Activated CD4-positive, alpha-beta T cell treated with anti-CD3 and anti-CD28 coated beads for 24 hours (primary cell): ENCODE measurements at places on chromosomes 7 and 10.
A peak's percentile ranks its signal among the peaks of the same experiment; 100 is the strongest.

- DNase-seq, result no peak
These were observed 20.3 kb downstream of the CPN1 start for GRCh38 chr10:100061401-100061800.

DNA sequence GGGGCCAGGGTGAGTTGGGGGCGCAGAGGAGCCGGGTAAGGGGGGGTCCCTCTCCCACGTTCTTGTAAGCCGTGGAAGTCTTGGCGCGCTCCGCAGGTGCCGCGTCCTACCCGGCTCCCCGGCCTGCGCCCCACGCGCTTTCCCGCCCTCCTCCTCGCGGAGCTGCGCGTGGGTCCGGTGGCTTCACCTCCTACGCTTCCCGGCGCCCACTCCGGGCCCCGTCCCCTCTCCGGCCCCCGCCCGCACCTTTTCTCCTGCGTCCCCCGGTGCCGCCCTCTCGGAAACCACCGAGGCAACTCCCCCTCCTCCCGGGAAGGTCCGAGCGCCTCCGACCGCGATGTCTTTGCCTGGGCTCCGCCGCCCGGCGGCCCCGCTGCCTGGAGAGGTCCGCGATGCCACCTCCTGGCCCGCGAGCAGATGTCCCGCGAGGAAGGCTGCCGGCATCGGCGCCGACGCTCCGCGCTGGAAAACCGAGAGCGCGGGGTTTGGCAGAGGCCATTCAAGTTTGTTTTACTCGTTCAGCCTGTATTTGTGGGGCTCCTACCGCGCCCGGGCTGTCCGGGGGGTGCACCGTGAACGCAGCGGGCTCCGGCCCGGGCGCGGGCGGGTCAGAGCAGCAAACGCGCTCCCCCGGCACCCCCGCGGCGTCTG, 2.4 kb upstream of the NKX6-2 start:
- no peak for DNase-seq

GRCh38 chr7:104240401-104240800, 32.6 kb upstream of the ORC5 start:
- no peak for DNase-seq

GRCh38 chr10:13270877-13271551, 28.9 kb downstream of the PHYH start:
- no peak for DNase-seq

- DNase-seq, result no peak
These were observed 139.2 kb downstream of the SLIT1 start for GRCh38 chr10:97046456-97047082.

DNA sequence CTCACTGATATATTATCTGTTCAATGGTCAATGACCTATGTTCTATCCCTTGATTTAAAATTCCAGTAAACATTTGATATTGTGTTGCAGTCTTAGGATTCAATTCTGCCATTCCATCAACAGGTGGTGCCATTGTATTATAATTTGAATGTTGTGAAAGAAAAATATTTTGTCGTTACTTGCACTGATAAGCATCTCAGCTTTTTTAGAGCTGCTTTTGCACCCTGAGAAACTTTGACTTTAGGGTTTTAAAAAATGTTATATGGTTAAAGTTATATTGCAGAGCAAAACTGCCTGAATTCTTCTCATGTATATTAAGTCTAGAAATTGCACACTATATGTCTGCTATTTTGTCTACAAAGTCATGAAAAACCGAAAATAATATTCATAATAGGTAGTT, 18.8 kb upstream of the MINDY3 start:
- no peak for DNase-seq

DNA sequence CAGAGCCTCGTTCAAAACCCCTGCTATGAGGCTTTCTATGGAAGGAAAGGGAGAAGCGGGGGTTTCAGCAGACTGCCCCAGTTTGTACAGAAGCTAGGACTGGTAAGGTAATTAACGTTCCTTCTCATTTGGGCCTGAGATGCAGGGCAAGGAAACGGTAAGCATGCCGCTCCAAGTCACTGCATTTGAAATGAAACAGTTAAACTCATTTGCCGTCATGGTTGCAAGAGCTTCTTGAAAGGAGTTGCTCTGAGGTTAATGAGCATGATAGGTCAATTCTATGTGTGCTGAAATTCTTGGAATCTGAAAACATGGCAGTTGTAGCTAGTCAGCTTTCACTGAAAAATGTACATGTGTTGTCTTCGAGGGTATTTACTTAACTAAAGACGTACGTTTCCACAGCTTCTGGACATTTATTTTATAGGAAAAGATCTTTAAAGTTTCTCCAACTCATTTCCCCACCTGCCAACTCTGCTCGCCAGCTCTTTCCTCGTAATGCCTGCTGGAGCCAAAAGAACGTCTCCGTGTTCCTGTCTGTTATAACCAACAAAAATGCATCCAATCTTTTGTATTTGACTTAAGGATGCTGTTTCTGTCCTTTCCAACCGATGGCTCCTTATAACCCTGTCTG, 73.3 kb downstream of the ADAM12 start:
- no peak for DNase-seq

GRCh38 chr7:154986200-154986945, 16.6 kb downstream of the PAXIP1 start:
- no peak for DNase-seq

DNA sequence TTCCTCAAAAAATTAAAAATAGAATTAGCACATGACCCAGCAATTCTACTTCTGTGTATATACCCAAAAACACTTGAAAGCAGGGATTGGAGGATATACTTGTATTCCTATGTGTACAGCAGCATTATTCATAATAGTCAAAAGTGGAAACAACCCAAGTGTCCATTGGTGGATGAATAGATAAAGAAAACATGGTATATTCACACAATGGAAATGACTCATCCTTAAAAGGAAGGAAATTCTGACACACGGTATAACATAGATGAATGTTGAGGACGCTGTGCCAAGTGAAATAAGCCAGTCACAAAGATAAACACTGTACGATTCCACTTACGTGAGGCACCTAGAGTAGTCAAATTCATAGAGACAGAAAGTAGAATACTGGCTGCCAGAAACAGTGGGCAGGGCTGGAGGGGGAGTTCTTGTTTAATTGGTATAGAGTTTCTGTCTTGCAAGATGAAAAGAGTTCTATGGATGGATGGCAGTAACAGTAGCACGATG, 26.6 kb upstream of the KAT6B start:
- DNase-seq, result no peak

GRCh38 chr10:81915504-81915897, 40.5 kb downstream of the NRG3 start:
- DNase-seq, result no peak

GRCh38 chr10:97640868-97641811, 669 bp downstream of the PI4K2A start:
- DNase-seq, result no peak

- DNase-seq, result no peak
These were observed 622 bp downstream of the WNT16 start for GRCh38 chr7:121329191-121330052.

- DNase-seq, result no peak
These were observed 264.3 kb downstream of the ZEB1 start for GRCh38 chr10:31583293-31583692.

GRCh38 chr10:63515002-63515763, 6.0 kb upstream of the REEP3 start:
- DNase-seq, result no peak

GRCh38 chr10:69107176-69107490, 16.8 kb upstream of the VPS26A start:
- DNase-seq, result no peak

GRCh38 chr7:29196191-29196590, 1.6 kb downstream of the CHN2 start:
- no peak for DNase-seq

- DNase-seq, result no peak
These were observed 318.4 kb downstream of the GLRX3 start for GRCh38 chr10:130454543-130455000.

DNA sequence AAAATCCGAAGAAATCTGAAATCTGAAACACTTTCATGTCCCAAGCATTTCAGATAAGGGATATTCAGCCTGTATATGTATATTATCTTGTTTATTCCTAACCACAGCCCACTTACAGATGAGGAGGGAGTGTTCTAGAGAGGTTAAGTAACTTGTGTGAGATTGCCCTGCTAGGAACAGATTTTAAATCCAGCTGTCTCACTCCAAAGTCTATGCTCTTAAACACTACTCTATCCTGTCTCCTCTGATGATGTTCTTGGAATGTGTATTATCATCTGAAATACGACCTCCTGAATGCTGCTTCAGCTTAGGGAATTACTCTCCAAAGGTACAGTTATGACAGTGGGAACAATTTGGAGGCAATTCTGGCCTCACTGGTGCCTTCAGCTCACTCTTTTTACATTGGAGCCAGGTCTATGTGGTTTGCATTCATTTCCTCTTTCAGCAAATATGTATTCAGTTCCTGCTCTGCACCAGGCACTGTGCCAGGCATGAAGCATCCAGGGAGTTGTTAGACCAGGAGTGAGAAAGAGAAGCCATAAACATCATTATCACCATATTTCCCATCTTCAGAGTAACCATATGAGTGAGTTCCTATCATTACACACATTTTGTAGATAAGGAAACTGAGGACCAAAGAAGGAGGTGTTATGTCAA, 70.2 kb downstream of the NOC3L start:
- DNase-seq, result no peak

DNA sequence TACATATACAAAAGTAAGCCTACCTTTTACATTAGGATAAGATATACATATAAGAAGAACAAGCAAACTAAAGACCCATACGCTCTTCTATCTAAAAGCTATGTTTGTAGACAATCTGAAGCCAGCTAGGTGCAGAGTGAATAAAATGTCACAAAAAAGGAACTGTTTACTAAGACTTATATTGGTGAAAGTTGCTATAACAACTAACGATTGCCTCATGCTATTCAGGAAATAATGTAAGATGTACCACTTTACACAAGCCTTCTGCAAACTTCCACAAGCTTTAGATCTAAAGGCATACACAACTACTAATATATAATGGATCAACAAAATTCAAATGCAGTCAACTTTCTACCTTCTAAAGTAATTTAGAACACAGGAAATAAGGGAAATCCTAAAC, 175.1 kb downstream of the SRPK2 start:
- DNase-seq, result no peak

DNA sequence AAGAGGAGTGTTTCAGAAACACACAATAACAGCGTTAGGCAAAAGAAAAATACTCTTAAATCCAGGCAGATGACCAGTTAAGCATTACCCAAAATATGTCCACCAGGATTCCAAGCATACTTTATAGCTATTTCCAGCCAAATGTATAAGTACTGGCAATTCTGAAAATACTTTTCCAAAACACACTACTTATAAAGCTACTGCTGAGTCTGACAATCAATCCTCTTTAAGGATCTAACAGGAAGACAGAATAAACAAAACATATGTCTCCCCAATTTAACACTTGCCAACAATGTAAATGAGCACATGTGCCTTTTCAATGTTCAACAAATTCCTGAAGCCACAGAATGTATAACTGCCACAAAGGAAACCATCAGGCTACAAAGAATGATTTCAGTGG, 370.9 kb downstream of the SORCS1 start:
- no peak for DNase-seq

- DNase-seq, result no peak
These were observed 54.4 kb downstream of the EBF3 start for GRCh38 chr10:129909531-129910256.

DNA sequence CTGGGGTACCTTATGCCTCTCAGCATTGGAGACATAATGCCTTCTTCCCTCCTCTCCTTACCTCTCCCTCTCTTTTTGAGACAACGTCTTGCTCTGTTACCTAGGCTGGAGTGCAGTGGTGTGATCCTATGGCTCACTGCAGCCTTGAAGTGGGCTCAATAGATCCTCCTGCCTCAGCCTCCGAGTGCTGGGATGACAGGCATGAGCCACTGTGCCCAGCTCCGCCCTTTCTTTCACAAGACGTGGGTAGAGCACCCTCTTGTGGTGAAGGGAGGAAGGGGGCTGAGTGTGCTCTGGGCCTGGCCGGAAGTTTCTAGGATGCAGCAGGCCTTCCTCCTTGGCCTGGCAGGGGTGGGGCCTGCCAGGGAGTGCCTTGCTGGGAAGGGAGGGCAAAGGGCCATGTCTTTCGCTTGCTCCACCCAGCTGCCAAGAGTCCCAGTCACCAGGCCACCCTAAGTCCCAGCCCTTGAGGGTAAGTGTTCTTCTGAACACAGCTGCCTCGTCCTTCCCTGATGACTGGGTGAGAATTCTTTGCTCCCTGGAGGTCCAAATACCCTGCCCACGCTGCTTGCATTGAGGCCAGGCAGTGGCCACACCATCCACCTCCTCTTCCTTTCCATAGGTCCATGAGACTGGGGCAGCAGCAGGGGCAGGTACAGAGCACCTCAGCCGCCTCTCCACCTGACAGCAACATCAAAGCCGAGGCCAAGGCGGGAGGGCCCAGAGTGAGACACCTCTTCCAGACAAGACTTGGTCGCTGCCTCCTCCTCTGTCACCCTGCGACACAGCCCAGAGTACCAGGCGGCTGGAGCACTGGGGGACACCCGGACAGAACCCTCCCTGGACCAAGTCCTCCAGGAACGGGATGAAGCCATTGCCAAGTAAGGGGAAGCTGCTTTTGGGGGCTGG, 3.7 kb downstream of the ABHD11 start:
- DNase-seq, result peak; percentile 71

GRCh38 chr7:30485667-30486066, 7.1 kb upstream of the NOD1 start:
- DNase-seq, result no peak

- no peak for DNase-seq
These were observed 181.7 kb downstream of the HECW1 start for GRCh38 chr7:43294080-43294630.

DNA sequence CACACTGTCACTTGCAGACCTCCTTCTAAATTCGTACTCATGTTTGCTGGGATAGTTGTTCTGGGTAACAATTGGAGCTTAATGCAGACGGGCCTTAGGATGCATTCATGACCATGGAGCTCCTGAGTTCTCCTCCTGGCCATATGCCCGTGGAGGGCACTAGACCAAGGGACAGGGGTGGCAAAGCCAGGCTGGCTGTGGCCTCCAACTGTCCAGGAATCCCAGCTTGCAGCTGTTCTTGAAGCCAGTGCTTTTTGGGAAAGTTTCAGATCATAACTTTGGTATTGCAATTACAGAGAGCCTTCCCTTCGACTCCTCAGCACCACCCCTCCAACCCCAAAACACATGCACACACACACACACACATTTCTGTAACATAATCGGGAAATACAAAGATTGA, 30.6 kb downstream of the ANTXRL start:
- no peak for DNase-seq

DNA sequence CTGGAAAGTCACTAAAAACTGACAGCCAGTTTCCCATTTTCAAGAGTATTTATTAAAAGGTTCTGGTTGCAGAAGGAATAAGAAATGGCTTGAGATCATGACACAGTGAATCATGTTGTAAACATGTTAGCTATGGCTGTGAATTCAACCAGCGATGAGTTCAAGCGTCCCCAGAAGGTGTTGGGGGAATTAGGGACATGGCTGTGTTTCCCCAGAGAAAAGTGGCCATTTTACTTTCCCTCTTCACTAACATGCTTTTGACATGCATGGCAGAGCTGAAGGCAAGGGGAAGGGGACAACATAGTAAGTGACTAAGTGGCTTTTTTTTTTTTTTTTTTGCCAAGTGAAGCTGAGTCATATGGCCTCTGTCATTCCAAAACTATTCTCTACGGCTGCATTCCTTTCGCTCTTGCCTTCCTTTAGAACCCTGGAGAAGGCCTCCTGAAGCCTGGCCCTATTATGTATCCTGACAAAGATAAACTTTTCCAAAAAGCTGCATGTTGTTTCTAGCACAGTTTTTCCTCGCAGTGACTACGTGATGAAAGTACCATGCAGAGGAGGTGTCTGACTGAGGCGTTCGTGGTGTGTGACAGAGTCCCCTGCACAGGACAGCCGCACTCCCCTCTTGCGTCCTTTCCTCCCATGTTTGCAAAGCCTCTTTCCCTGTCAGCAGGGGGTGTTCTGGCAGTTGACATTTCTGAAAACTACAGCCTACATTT, 46.9 kb downstream of the EGFR start:
- DNase-seq, result no peak

- no peak for DNase-seq
These were observed 362.8 kb upstream of the IGFBP3 start for GRCh38 chr7:46283852-46284251.
